HCT116 (cell line): ENCODE measurements at places on chromosomes 11 and 22. TPM values are rescaled to one million over a fixed set of nuclear protein-coding genes. Genes with fewer than 3 reads are reported as not detected.

DNA sequence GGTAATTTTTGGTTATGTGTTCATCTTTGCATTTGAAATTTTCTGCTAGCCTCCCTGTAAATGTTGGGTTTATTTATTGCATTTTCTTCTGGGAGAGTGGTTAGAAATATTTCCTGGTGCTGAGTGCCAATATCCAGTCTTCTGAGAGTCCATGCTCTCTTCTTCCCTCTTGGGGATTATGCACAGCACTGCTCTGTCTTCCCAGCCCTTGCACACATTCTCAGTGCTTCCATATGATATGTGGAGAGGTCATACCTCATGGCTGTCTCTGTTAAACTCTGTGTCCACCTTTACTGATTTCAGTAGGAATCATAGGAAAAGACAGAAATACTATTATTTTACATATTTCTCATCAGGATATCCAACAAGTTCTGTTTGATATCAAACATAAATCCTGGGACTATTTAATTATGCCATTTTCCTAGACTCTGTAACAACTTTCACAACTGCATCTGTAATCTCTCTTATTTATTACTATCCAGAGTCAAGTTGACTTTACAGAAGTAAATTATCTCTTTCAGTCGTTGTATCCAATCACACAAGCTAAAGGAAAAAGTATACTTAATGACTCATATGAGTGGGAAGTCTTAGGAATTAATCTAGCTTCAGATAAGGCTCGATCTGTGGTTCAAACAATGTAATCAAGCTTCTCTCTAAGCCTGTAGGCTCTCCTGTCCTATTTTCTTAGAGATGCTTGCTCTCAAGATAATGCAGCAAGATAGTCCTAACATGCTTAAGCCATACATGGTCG lies 2.7 kb upstream of the NXPE1 start:
- DNase-seq, result no peak

GRAMD1B gene
- total RNA-seq, result 12.7 TPM

CDC42EP1 gene
- total RNA-seq, result 160 TPM

GRCh38 chr11:115036406-115037180 lies 358.3 kb downstream of the NXPE2 start:
- no peak for DNase-seq

DNA sequence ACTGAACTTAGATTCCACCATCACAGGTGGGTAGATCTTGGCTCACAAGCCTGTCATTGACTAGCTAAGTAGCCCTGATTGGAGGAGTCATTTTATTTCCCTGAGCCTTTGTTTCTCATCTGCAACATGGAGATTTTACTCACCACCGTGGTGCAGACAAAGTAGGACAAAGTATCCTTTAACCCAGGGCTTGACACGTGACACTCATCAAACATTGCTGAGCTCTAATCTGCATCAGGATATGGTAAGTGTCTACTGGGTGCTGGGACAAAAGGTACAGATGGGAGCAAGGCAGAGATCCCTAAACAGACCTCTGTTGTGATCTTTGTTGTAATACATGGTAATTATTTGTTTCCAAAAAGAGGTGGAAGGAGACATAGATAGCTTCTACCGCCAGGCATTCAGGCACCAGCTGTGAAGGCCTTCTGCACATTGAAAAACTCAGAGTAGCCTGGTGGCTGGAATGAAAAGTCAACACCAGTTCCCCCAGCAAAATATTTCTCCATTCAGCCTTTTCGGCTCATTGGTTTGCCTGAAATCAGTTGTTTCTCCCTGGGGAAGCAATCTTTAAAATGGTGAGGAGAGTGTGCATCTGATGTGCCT lies 18.3 kb upstream of the MICAL2 start:
- DNase-seq, result no peak
